Activated naive CD4-positive, alpha-beta T cell treated with anti-CD3 and anti-CD28 coated beads for 36 hours (primary cell): ENCODE measurements at places on chromosomes 12 and 14. TPM values are rescaled to one million over a fixed set of nuclear protein-coding genes. Genes with fewer than 3 reads are reported as not detected.

- no peak for DNase-seq
Observed at GRCh38 chr12:31958569-31959160, 550 bp upstream of the RESF1 start.

DNA sequence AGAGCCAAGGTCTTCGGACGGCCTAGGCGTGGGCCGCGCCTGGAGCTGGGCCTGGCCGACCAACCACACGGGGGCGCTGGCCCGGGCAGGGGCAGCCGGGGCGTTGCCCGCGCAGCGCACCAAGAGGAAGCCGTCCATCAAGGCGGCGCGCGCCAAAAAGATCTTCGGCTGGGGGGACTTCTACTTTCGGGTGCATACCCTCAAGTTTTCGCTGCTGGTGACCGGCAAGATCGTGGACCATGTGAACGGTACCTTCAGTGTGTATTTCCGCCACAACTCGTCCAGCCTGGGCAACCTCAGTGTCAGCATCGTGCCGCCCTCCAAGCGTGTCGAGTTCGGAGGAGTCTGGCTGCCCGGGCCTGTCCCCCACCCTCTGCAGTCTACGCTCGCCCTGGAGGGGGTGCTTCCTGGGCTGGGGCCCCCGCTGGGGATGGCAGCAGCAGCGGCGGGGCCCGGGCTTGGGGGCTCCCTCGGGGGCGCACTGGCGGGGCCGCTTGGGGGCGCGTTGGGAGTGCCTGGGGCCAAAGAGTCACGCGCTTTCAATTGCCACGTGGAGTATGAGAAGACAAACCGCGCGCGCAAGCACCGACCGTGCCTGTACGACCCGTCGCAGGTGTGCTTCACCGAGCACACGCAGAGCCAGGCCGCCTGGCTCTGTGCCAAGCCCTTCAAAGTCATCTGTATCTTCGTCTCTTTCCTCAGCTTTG is 4.4 kb upstream of the SHMT2 start:
- DNase-seq, result peak; percentile 66

DNA sequence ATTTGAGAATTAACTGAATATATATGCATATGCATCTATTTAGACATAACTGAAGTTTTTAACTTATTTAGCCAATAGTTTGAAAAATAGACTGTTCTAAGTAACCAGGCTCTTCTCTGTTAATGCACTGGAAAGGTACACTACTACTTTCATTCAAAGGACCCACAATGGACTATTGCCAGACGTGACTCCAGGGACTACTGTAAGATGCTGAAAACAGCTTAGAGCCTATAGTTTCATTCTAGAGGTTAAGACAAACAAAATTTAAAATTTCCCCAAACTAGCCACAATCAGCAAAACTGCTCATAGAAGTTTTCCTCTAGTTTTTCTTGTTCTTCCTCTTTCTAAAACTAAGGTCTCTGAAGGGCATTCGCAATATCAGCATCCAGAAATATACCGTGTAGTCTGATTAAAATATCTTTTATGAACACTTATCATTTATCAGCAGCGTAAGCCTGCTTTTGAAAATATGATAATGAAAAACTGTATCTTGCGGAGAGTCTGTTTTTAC is 10.4 kb downstream of the APPL2 start:
- DNase-seq, result no peak

- no peak for DNase-seq
Observed at GRCh38 chr12:89453121-89453978, 71.2 kb downstream of the GALNT4 start.

DNA sequence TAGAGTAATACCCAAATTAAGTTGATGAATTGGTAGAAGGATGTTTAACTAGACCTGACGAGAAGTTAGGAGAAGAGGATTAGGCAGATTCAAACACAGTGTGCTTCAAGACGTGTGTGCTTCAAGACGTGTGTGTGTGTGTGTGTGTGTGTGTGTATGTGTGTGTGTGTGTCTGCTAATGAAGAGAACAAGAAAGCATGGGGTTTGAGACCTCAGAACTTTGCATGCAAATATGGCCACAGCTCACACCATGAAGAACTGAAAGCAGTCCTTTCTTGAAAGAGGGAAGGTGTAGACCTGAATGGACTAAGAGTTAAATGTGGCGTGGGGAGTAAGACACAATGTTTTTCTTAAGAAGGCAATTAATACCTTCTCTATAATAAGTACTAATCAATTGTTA is 32.5 kb upstream of the SSPN start:
- DNase-seq, result no peak

DNA sequence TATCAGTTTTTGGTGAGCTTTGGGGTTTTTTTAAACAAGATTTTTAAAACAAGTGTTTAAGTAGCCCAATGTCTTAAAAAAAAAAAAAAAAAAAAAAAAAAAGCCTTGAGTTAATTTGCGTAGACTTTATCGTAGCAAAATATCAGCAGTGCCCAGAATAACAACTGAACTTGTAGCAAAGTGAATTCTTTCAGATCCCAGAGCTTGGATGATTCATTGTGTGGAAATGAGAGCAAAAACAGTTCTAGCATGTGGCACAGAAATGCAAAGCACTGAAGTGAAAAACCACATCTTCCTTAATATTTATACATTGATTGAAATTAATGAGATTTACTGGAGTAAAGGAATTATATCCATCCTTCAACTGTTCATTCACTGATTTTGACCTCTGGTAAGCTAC is 258.1 kb downstream of the EGLN3 start:
- no peak for DNase-seq

Gene PRB2
- not detected for total RNA-seq

Gene TOX4
- 57.4 TPM for total RNA-seq

DNA sequence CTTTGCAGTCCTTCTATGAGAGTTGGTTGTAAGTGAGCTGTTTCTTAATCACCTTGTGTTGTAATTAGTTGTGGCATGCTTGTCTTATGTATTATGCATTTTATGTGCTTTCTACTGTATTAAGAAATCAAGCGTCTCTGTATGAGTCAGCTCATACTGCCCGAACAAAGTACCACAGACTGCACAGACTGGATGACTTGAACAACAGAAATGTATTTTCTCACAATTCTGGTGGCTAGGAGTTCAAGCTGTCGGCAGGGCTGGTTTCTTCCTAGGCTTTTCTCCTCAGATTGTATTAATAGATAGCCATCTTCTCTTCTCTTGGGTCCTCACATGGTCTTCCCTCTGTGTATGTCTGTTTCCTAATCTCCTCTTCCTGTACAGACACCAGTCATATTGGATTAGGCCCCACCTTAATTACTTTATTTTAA is 77.7 kb downstream of the FLRT2 start:
- DNase-seq, result no peak
